Esophagus squamous epithelium (tissue), 5 donors: ENCODE measurements at places on chromosomes 11 and 22.

- no peak for DNase-seq
Observed at GRCh38 chr22:37469416-37470086, 16.6 kb downstream of the MFNG start.

- no peak for DNase-seq
Observed at GRCh38 chr22:24088816-24089215, 77.7 kb downstream of the CABIN1 start.

DNA sequence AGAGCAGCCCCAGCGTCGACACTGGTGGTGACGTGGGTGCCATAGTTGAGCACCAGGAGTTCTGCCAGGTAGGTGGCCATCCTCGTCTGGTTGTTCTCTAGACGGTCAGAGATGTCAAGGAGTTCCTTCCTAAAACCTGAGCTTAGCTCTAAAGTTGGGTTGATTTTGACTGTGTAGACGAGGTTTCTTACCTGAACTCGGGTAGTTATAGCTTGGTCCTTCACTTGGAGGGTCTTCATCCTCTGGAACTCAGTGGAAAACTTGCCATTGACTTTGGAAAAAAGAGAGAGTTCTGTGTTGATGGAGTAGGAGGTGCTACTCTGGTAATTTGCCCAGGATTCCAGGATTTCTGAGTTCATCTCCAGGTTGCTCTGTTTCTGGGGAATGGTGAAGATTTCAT, 505 bp downstream of the MPEG1 start:
- no peak for DNase-seq

DNA sequence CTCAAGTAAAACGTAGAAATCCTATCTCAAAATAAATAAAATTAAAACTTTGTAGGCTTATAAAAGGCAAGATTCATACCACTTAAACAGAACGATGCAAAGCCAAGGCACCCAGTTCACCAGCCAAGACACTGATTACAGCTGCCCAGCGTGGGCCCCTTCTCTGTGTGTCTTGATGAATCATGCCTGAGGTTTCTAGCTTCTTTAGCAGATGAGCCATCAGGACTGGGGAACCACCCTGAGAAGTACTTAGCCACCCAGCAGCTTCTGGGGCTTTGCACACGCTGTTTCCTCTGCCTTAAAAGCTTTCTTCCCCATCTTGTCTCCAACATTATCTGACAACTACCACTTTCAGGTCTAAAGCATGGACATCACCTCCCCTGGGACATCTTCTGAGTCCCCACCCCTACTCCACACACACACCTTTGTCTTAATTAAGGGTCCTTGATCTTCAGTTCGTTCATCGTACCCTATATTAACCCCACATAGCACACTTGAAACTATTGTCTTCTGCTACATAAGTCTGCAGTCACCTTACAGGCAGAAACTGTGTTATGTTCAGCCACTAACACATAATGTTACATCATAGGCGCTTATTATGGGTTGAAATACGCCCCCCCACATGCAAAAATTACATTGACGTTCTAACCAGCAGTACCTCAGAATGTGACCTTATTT, 8.7 kb upstream of the LAYN start:
- no peak for DNase-seq

GRCh38 chr11:115922876-115923275, 418.7 kb upstream of the CADM1 start:
- DNase-seq: no peak

DNA sequence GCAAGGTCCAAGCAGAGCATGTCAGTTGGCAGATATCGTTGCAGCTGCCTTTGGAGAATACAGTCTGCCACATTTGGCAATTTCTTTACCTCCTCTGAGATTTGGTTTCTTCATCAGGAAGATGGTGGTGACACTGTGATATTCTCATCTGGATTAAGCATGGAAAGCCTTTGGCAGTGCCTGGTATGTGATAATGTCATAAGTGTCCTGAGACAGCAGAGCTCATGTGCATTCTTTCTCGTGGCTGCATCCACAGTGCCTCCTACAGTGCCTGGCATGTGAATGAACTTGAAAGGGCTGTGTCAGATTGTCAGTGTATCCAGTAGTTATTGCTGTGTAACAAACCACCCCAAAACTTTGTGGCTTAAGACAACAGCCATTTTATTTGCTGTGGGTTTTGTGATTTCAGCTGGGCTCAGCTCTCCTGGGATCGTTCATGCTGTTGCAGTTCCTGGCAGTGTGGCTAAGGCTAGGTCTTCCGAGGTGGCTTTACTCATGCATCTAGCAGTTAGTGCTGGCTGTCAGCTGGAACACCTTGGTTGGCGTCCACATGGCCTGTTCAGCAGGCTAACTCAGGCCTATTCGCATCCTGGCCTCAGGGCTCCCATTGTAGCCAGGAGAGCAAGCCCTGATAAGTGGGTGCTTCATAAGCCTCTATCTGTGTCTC, 35.7 kb upstream of the MICAL2 start:
- DNase-seq: no peak

DNA sequence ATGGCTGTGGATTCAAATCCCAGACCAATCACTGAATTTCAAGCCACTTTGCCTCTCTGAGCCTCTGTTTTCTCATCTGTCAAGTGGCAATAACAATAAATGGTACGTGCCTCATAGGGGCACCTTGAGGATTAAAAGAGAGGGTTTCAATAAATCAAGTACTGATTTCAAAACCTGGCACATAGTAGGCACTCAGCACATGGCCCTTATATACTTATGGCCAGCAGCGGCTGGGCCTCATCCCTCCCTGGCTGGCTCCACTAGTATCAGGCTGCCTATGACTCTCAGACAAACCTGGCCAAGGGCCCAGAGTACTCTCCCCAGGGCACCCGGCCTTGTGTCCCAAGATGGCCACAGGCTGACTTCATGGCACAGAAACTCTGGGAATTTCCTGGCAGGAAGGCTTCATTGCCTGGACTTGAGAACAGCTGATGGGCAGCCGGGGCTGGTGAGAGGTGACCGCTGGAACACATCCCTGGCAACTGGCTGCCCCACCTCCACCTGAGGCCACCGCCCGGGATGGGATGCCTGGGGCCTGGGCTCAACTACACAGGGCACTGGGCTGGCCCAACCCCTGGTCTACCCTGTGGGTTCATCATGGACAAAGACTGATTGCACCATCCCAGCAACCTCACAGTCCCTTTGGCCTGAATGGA, 3.4 kb downstream of the FADS3 start:
- DNase-seq: no peak

DNA sequence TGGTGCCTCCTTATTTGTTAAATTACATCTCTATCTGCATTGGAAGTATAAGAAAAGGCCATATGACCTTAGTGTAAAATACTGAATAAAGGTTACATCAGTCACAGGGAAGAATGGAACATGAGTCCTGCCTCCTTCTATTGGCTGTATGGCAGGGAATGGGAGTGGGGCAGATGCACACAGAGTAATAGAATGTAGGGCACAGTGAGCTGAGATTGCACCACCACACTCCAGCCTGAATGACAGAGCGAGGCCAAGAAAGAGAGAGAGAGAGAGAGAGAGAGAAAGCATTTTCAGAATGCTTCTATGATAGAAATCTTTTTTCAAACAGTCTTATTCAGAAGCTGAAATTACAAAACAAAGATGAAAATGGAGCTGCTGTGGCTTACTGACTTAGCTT, 58.8 kb downstream of the SLN start:
- DNase-seq: no peak

DNA sequence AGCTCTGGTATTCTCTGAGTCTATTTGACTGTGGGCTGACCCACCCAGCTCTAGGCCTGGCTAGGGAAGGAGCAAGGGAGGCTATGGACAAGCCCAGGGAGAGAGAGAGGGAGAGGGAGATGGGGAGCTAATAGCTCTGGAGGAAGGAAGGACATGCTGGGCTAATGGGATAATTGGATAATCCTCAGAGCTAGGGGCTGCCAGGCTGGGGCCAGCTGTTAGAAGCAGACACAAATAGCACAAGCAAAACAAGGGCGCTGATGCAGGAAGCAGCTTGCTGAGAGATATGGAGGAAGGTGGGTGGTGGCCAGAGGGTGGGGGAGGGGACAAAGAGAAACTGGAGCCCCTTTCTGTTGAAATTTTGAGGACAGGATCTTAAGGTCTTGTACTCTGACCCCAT, 23.2 kb downstream of the ADORA2A start:
- no peak for DNase-seq

- DNase-seq: no peak
Observed at GRCh38 chr11:128555606-128556005, 31.8 kb downstream of the ETS1 start.

DNA sequence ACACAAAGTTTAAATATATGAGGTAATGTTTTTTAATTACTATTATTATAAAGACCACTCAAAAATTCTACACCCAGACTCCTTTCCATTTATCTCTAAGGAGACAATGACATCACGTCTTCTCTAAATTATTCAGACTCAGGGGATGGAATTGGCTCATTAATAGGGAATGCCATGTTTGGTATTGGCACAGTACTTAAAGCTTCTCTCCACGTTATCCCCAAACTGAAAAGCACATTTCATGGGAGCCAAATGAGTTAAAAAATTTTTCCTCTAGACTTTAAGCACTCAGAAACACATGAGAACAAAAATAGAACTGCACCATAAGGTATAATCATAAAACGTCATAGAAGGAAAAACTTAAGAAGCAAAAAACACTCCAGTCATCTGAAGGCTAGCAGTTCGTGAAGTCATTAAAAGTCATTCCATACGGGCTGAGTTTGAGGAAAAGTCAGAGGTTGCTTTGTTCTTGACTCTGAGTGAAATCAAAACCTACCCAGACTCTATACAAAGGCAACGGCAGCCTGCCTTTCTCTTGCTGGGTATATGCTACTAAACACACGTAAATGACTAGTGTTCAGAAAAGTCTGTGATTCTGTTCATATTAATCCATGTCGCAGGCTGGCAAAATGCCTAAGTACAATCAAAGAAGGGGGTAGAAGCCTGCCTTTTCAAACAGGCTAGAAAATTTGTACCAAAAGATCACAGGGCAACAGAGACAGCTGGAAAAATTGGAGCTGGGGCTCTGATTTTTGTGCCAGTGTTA, 8.7 kb upstream of the MPPED2 start:
- DNase-seq: no peak

GRCh38 chr11:10678101-10678500, 15.5 kb downstream of the IRAG1 start:
- no peak for DNase-seq

DNA sequence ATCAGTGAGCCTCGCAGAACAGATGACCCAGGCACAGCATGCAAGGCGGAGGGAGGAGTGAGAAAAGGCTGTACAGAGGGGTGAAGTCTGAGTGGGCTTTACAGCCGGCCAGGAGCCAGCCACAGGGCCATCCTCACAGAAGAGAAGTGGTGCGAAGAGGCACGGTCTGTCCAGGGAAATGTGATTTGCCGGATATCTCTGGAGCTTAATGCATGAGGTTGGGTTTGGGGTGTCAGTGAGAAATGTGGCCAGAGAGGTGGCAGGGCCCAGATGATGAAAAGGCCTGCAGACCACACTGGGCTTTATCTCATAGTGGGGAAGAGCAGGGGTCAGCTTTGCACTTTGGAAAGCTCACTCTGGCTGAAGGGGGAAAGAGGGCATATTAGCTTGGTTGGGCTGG, 255.2 kb downstream of the BUD13 start:
- DNase-seq: no peak

DNA sequence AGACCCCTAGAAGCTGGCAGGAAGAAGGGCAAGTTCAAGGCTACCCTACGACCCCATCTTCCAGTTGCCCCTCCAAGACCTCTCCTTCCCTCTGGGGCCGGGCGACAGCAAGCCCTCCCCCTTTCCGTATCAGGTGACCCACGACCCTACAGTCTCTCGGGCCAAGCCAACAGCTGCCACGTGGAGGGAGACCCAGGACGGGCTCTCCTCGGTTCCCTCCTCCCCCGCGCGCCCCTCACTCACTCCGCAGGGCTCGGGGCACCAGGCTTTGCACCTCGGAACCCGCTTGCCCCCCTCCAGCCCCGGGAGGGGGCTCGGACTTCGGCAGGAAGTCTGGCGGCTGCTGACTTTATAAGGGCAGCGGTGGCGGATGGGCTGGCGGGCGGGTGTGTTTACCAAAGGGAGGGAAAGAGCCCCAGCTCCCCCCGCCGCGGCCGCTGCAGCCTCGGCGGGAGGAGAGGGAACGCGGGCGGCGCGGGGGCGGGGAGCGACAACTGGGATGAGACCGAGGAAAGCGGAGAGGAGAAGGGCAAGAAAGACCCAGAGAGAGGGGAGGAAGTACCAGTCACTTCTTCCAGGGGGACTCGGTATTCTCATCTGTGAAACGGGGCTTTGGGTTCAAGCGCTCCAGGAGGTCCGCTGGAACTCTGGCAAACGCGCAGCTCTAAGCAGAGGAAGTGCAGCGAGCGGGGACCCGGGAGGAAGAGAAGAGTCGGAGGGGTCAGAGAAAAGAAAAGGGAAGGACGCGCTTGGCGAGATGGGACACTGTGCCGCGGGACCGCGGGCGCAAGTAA, 767 bp downstream of the SLC43A1 start:
- DNase-seq: no peak

- no peak for DNase-seq
Observed at GRCh38 chr11:60367009-60367408, 11.3 kb upstream of the MS4A7 start.

DNA sequence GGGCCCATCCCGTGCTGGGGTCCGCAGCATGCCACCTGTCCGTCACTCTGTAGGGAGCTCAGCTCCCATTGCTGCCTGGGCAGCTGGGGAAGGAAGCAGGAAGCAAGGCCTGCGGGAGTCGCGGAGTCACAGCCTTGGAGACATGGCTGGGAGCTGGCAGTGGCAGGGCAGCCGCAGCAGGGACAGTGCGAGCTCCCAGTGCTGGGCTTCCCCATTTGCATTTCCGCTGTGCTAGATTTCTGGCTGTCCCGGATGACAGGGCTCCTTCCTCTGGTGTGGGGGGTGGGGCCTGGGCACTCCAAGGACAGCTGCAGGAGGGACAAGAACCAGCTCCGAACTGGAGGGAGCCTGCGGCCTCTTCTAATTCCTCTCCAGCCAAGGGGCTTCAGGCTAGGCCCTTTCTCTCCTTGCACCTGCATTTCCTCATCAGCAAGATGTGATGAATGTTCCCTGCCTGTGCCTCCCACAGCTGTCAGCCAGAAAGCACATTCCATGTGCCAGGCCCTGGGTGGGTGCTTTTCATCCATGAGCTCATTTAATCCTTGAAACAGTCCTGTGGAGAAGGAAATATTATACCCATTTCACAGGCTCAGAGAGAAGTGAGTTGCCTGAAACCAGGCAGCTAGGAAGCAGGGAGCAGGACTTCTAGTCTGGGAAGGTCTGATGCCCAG, 48.0 kb downstream of the MYO7A start:
- no peak for DNase-seq

DNA sequence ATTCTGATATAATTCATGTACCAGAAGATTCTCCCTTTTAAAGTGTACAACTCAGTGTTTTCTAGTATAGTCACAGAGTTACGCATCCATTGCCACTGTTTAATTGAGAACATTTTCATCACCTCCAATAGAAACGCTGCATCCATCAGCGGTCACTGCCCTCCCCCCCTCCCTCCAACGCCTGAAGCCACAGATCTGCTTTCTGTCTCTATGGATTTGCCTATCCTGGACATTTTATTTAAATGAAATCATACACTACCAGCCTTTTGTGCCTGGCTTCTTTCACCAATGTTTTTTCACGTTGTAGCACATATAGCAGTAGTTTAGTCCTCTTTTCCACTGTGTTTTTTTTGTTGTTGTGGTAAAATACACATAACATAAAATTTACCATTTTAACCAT, 22.8 kb downstream of the TCP11L1 start:
- DNase-seq: no peak
